C1 segment of cervical spinal cord (tissue), 14 donors: ENCODE measurements at places on chromosomes 3 and 15.

DNA sequence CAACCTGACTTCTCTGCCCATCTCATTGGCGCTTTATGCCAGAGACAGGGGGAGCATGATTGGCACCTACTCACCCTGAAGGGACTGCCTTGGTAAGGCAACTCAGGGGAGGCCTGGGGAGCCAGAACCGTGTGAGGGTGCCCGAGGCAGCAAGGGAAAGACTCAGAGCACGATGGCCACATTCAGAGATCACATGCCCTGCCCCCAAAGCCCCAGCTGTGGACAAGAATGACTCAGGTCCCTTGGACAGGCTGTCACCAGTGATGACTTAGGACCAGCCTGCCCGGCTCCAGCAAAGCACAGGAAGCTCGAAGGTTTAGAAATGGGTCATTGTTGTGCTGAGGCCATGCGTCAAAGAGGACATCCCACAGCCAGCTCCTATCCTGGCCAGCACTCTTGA, 49.1 kb upstream of the LIMD1 start:
- DNase-seq, result peak; percentile 75

- DNase-seq, result no peak
These were observed 261.2 kb upstream of the TRIM42 start for GRCh38 chr3:140416666-140417065.

GRCh38 chr3:39250116-39250747, 29.6 kb downstream of the CX3CR1 start:
- DNase-seq, result no peak

- no peak for DNase-seq
These were observed 298.1 kb downstream of the NSUN3 start for GRCh38 chr3:94360987-94361386.

DNA sequence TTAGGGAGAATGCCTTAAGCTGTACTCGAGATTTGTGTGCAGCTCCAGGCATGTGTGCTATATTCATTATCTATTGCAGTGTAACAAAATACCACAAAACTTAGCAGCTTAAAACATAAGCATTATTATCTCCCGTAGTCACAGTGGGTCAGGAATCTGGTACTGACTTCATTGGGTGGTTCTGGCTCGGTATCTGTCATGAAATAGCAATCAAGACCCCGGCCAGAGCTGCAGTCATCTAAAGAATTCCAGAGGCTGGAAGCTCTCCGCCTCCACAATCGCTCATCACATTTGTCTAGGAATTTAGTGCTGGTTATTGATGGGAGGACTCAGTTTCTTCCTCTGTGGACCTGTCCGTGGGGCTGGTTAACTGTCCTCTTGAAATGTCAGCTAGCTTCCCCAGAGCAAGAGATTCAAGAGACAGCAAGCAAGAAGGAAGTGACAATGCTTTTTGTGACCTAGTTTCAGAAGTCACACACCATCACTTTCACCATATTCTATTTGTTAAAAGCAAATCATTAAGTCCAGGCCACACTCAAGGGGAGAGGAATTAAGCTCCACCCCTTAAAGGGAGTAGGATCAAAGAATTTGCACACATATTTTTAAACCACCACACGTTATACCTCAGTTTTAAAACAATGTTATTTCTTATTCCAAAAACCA, 76.1 kb downstream of the TOP2B start:
- DNase-seq, result no peak

- DNase-seq, result no peak
These were observed 14.3 kb downstream of the AKAP13 start for GRCh38 chr15:85394554-85395333.

DNA sequence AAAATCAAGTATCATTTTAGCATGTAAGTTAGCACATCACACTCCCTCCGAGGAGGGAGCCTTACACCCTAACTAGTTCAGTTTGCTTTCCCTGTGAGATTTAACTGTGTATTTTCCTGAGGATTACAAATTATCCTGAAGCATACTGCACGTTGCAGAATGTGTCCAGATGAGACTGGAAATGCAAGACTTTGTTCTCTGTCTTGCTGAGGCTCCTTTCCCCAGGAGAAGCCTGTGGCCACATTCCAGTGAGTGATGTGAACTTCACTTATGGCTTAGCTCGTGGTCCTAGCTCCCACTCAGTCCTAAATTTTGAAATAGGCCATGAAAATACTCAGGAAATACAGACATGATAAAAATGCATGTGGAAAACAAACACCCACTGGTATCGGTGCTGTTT, 23.7 kb downstream of the PDZRN3 start:
- DNase-seq, result no peak
